Naive thymus-derived CD4-positive, alpha-beta T cell (primary cell): ENCODE measurements at places on chromosomes 5 and 9. TPM values are rescaled to one million over a fixed set of nuclear protein-coding genes. Genes with fewer than 3 reads are reported as not detected.

DNA sequence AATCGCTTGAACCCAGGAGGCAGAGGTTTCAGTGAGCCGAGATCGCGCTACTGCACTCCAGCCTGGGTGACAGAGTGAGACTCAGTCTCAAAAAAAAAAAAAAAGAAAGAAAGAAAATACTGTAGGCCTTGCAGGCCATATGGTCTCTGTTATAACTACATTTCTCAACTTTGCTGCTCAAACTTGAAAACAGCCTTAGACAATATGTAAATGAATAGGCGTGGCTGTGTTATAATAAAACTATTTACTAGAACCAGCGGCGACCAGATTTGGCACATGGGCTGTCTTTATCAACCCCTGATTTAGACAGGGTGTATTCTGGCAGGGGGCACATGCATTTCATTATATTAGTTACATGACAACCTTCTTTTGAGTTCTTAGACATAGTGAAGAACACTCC lies 130.0 kb downstream of the C9orf152 start:
- DNase-seq, result no peak
- no peaks in the 10 kb centered on the region for H3K36me3 ChIP-seq
- no peak overlapping the region for H3K4me3 ChIP-seq
- no peak overlapping the region for H3K27ac ChIP-seq
- no peaks in the 10 kb centered on the region for H3K27me3 ChIP-seq

DNA sequence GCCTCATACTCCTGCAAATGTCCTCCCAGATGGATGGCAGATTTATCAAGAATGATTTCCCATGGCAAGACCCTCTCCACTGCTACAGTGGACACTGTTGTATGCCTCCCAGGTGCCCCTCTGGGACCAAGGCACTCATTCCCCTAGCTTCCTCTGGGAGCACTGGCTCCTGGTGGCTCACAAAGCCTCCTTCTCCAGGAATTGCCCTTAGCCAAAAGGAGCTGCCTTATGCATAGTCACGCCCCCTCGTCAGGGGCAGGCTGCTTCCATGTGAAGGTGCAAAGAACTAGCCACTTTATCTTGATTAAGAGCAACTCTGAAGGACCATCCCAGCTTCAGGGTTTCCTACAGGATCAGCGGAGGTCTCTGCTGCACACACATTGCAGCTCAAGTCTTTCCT lies 358.1 kb downstream of the CDK5RAP2 start:
- H3K4me3 ChIP-seq, result no peak overlapping the region
- no peak for DNase-seq
- H3K27me3 ChIP-seq, result no peaks in the 10 kb centered on the region
- H3K4me1 ChIP-seq, result no peaks in the 10 kb centered on the region

DNA sequence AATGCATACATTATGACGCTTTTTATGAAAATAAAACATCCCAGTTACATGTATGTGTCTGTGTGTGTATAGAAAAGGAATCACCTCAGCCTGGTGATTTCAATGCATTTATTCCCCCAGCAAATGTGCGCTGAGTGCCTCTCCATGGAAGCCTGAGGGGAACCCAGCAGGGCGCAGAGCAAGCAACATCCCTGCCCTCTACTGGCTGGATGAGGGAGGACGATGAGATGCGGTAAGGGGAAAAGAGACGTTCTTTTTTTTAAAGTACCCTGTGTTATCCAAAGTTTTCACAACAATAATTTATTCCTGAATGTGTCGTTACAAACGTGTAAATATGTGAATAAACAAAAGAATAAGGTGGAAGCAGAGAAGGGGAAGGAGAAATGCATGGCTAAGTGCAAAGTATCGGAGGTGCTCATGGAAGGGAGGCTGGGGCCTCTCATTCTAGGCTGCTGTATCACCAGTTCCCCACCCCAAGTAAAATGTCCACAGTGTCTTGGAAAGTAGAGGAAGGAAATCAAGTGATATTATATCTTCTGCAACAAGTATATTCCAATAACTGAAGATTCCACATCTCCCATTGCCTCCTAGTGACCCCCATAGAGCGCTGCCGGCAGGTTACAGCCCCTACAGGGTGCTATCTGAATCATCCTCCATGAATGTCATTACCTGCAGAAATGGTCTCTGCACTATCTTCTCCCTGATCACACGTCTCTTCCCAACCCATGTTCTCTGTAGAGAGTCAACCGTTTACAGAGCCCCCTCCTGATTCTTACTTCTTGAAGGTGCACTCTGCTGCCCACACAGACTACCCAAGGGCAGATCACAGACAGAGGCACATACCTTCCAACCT lies 13.0 kb upstream of the ABLIM3 start:
- no peaks in the 10 kb centered on the region for H3K4me1 ChIP-seq
- no peaks in the 10 kb centered on the region for H3K36me3 ChIP-seq
- no peaks in the 10 kb centered on the region for H3K27me3 ChIP-seq
- H3K4me3 ChIP-seq, result no peak overlapping the region
- H3K27ac ChIP-seq, result no peak overlapping the region

DNA sequence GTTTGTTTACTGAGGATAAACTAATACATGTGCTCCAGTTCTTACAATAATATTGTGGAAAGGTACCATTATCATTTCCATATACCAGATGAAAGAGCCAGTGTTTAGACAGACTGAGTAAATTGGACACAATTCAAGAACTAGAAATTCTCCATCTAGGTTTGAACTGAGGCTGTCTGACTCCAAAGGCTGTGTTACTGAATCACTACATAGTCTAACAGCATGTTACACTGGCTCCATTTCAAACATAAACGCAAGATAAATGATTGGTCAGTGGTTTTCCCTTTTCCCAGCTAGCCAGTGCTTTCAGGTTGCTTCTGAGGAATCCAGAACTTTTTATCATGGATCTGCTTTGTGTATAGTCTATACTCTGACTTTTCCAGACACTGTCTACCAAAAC lies 8.1 kb downstream of the SPDL1 start:
- H3K27me3 ChIP-seq, result no peaks in the 10 kb centered on the region
- no peak overlapping the region for H3K4me3 ChIP-seq
- peaks cover 19% of the 10 kb centered on the region for H3K36me3 ChIP-seq
- no peaks in the 10 kb centered on the region for H3K4me1 ChIP-seq
- DNase-seq, result no peak

GRCh38 chr5:138544181-138545134 lies 1.4 kb upstream of the ETF1 start:
- peak overlapping the region; percentile 94 for H3K27ac ChIP-seq
- no peaks in the 10 kb centered on the region for H3K36me3 ChIP-seq
- peak overlapping the region; percentile 85 for H3K4me3 ChIP-seq
- H3K4me1 ChIP-seq, result peaks cover 44% of the 10 kb centered on the region
- no peak for DNase-seq
- no peaks in the 10 kb centered on the region for H3K27me3 ChIP-seq

The RGS7BP gene
- total RNA-seq, result not detected in 2 replicates

The SKIC3 gene
- total RNA-seq, result 70.3 and 75.0 TPM in 2 replicates

DNA sequence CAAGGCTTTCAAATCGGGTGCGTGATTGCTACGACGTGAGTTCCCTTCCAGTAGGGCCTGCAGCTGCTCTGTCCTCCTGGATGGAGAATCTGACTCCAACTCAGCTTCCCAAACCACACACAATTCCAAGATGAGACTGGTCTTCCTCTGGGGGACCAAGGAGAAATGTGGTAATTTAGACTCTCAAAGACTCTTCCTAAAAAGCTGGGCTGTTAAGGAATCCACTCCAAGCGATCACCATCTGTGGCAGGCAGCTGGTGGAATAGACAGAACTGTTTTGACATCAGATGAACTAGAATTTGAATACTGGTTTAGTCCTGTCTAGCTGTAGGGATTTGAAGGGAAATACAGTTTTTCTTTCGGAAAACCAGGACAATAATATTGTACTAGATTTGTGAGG lies 130.7 kb upstream of the KLF4 start:
- H3K4me1 ChIP-seq, result no peaks in the 10 kb centered on the region
- no peaks in the 10 kb centered on the region for H3K27me3 ChIP-seq
- no peak overlapping the region for H3K27ac ChIP-seq
- DNase-seq, result no peak
- no peak overlapping the region for H3K4me3 ChIP-seq

GRCh38 chr9:128120741-128121465 lies 6.6 kb downstream of the PTGES2 start:
- no peak overlapping the region for H3K27ac ChIP-seq
- H3K36me3 ChIP-seq, result no peaks in the 10 kb centered on the region
- peaks cover 10% of the 10 kb centered on the region for H3K4me1 ChIP-seq
- no peak for DNase-seq
- no peak overlapping the region for H3K4me3 ChIP-seq
- no peaks in the 10 kb centered on the region for H3K27me3 ChIP-seq

The PCAT7 gene
- not detected for total RNA-seq

The PCDHB2 gene
- not detected for total RNA-seq

DNA sequence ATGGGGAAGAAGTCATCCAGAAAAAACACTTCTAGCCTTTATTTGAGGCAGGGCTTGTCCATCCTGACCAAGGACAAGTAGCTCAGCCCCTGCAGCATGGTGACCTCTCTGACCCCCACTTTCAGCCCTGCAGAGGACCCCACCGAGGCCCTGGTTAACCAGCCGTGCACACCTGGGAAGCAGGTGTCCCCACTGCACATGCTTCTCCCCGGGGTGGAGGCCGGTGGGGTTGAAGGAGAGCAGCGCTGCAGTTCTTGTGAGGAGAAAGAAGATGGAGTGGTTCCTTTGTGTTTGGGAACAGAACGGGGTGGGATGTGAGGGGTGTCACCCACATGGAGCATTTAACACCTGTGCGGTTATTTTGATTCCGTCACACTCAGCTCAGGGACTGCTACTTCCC lies 21.1 kb upstream of the ZBTB34 start:
- H3K36me3 ChIP-seq, result no peaks in the 10 kb centered on the region
- no peaks in the 10 kb centered on the region for H3K27me3 ChIP-seq
- no peak overlapping the region for H3K4me3 ChIP-seq
- no peaks in the 10 kb centered on the region for H3K4me1 ChIP-seq

DNA sequence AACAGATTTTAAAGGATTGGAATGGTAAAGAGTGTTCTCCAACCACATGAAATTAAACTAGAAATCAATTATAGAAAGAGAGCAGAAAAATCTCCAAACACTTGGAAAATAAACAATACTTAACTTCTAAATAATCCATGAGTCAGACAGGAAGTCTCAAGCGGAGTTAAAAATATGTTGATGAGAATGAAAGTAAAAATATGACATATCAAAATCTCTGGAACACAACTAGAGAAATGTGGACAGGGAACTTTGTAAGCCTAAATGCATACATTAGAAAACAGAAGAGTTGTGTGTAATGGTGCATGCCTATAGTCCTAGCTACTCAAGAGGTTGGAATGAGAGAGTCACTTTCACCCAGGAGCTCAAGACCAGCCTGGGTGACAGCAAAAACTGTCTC lies 47.9 kb upstream of the ZNF618 start:
- H3K4me3 ChIP-seq, result no peak overlapping the region
- no peaks in the 10 kb centered on the region for H3K27me3 ChIP-seq
- no peak overlapping the region for H3K27ac ChIP-seq
- no peaks in the 10 kb centered on the region for H3K4me1 ChIP-seq
- DNase-seq, result no peak

- H3K27ac ChIP-seq, result no peak overlapping the region
- no peaks in the 10 kb centered on the region for H3K36me3 ChIP-seq
- no peak overlapping the region for H3K4me3 ChIP-seq
- no peaks in the 10 kb centered on the region for H3K27me3 ChIP-seq
- DNase-seq, result no peak
- no peaks in the 10 kb centered on the region for H3K4me1 ChIP-seq
These were observed 154.5 kb upstream of the APC start for GRCh38 chr5:112583166-112583565.

- H3K27ac ChIP-seq, result no peak overlapping the region
- no peak for DNase-seq
- H3K27me3 ChIP-seq, result no peaks in the 10 kb centered on the region
- no peaks in the 10 kb centered on the region for H3K36me3 ChIP-seq
- no peaks in the 10 kb centered on the region for H3K4me1 ChIP-seq
These were observed 65.7 kb upstream of the ZNF462 start for GRCh38 chr9:106797299-106797698.

- peaks cover 23% of the 10 kb centered on the region for H3K4me1 ChIP-seq
- H3K27ac ChIP-seq, result no peak overlapping the region
- no peak overlapping the region for H3K4me3 ChIP-seq
- H3K36me3 ChIP-seq, result peaks cover 8% of the 10 kb centered on the region
- no peak for DNase-seq
These were observed 30.4 kb downstream of the RAB14 start for GRCh38 chr9:121171236-121171635.

DNA sequence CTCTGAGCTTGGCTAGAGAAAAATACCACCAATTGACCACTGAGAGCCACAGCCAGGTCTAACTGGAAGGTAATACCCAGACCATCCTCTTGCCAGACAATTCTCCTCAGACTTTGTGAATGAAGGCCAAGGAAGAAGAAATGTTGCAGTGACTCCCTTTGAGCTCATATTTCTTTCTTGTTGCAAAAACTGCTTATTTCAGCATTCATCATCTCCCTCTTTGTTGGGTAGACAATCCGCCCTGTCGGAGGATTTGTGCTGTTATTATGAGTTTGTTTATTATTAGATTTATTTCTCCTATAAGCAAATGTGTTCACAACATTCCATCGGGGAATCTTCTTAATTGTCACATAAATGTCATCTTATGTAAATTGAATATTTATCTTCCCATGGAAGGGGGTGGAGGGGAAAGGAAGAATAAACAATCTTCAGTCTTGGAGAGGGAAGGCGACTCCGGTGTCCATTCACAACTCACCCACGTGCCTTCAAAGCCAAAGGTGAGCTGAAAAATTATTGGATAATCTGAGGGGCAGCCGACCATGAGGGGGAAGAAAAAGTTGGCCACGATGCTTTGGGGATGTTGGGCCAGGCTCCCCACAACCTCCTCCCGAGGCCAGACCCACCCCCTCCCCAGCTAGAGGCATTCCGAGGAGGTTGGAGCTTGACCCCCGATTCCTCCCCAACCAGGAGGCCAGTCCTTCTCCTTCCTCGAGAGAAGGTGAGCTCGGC lies 1.8 kb upstream of the JADE2 start:
- no peaks in the 10 kb centered on the region for H3K36me3 ChIP-seq
- peak overlapping the region; percentile 100 for H3K4me3 ChIP-seq
- H3K27ac ChIP-seq, result peak overlapping the region; percentile 97
- H3K4me1 ChIP-seq, result peaks cover 17% of the 10 kb centered on the region
- H3K27me3 ChIP-seq, result no peaks in the 10 kb centered on the region

- H3K4me3 ChIP-seq, result no peak overlapping the region
- DNase-seq, result no peak
- no peaks in the 10 kb centered on the region for H3K27me3 ChIP-seq
- no peaks in the 10 kb centered on the region for H3K36me3 ChIP-seq
These were observed 358.0 kb downstream of the MSX2 start for GRCh38 chr5:175082346-175082745.

GRCh38 chr9:133002147-133003070 lies 23.9 kb downstream of the GFI1B start:
- no peaks in the 10 kb centered on the region for H3K36me3 ChIP-seq
- peaks cover 5% of the 10 kb centered on the region for H3K27me3 ChIP-seq
- no peaks in the 10 kb centered on the region for H3K4me1 ChIP-seq
- DNase-seq, result no peak

The PCDHGB2 gene
- 0.24 TPM for total RNA-seq

The TSLP gene
- not detected for total RNA-seq

The FOXD4L3 gene
- total RNA-seq, result 0.54 TPM

GRCh38 chr5:158450751-158451171 lies 591.8 kb upstream of the CLINT1 start:
- H3K36me3 ChIP-seq, result no peaks in the 10 kb centered on the region
- H3K27me3 ChIP-seq, result no peaks in the 10 kb centered on the region
- no peak for DNase-seq
- H3K4me1 ChIP-seq, result no peaks in the 10 kb centered on the region
- H3K27ac ChIP-seq, result no peak overlapping the region
